ENCODE measurements at places on chromosomes 16 and 17.

GRCh38 chr16:13957197-13958078 is 37.5 kb downstream of the ERCC4 start:
- DNase-seq = peak; percentile 98

GRCh38 chr17:45312477-45313420 is 4.1 kb downstream of the MAP3K14 start:
- no peak for DNase-seq

DNA sequence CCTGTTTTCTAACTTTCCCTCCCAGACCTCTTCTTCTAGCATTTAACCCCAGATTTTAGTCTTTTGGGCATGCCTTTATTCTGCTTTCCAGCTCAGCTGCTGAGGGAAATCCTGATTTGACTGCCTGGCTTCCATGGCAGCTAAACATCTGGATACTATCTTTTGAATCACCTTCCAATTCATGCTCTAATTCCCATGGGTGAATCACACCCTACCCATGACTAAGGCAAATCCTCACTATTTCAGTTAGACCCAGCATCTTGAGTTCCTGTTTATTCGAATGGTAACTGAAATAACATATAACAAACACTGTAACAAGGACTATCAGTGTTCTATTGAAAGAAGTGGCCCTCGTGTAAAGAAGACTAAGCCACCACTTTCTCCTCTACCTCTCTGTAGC is 29.8 kb downstream of the CA10 start:
- DNase-seq = no peak

DNA sequence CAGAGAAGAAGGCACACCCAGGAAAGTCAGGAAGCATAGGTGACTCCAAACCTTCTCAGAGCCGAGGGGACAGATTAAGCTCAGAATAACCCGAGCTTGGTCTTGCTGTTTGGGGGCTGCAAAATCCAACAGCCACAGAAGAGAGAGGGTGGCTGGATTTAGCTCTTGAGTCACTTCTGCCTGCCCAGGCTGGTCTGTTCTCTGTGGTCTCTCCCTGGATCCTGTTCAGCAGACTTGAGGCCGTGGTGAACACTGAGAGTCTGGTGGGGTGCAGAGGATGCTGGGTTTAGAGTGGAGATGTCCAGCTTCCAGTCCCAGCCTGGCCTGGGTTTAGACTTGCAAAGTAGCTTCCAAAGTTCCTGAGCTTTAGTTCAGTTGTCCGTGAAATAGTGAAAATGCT is 8.8 kb downstream of the SLC26A11 start:
- no peak for DNase-seq

- no peak for DNase-seq
Observed at GRCh38 chr16:3953728-3954410, 73.4 kb upstream of the CREBBP start.

- DNase-seq = no peak
Observed at GRCh38 chr17:19646788-19647696, 1.5 kb upstream of the ALDH3A2 start.

GRCh38 chr16:81833751-81834150 is 54.7 kb downstream of the PLCG2 start:
- no peak for DNase-seq

DNA sequence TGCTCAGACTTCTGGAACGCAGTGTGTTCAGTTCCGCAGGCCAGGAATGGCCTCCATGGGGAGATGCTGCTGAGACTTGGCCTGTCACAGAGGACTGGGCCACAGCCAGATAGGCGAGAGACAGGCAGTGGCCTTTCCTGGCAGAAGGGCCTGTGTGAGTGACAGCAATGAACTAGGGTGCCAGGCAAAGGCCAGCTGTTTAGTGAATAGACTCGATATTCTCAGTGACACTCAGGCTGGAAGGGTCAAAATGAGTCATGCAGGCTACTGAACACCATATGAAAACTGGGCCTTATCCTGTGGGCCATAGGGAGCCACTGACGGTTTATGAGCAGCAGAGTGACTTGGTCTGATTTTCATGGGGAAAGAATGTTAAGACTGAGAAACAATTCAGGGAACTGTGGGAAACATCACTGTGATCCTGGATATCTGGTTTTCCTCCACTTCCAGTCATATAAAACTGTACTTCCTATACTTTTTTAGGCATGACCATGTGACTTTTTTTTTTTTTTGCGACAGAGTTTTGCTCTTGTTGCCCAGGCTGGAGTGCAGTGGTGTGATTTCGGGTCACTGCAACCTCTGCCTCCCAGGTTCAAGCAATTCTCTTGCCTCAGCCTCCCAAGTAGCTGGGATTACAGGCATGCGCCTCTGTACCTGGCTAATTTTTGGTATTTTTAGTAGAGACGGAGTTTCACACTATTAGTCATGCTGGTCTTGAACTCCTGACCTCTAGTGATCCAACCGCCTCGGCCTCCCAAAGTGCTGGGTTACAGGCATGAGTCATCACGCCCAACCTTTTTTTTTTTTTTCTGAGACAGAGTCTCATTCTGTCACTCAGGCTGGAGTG is 5.2 kb upstream of the NUBP1 start:
- peak; percentile 74 for DNase-seq
